H9 (cell line): ENCODE measurements at places on chromosomes 2 and 18. TPM values are rescaled to one million over a fixed set of nuclear protein-coding genes. Genes with fewer than 3 reads are reported as not detected.

The CD8A gene
- total RNA-seq = not detected in 2 replicates

The NEU2 gene
- total RNA-seq = not detected in 2 replicates

The ZBTB7C gene
- 0.33 and 0.39 TPM in 2 replicates for total RNA-seq

The ZDBF2 gene
- total RNA-seq = 29.1 and 31.8 TPM in 2 replicates

The TOGARAM2 gene
- total RNA-seq = 0.18 and 0.83 TPM in 2 replicates

The NPPC gene
- 1.1 and 1.2 TPM in 2 replicates for total RNA-seq

GRCh38 chr2:239964399-239965185 lies 60.5 kb downstream of the NDUFA10 start:
- no peak for DNase-seq

- DNase-seq = no peak
Observed at GRCh38 chr2:224722250-224722649, 6.1 kb upstream of the CCDC195 start.

GRCh38 chr2:39728941-39729351 lies 50.1 kb downstream of the THUMPD2 start:
- peak; percentile 52 for DNase-seq

- peak; percentile 25 for DNase-seq
Observed at GRCh38 chr2:109196081-109196875, 67.3 kb downstream of the SH3RF3 start.

DNA sequence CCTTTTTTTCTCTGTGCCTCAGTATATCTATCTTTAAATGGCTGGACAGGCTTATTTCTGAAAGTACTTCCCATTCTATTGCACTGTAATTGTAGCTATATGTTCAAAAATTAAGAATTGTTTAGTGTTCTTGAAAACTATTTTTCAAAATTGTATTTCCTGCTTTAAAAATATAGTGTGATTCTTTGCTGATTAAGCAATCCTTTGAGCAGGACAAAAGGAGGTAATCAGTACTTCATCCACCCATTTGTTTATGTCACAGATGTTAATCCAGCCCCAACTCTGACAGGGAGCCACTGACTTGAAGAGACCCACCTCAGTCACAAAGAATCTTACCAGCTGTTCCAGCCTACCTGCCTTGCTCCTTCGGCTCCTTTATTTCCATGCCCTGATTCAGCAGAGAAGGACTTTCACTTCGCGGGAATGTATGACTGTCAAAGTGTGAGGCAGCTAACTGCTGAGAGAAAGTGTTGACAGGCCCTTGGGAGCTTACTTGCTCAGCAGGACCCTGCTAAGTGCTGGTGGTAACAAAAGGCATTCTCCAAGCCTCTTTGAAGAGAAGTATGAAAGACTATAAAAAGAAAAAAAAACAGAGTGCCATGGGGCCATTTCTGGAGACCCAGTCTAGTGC lies 393.3 kb upstream of the CYRIA start:
- peak; percentile 47 for DNase-seq

- no peak for DNase-seq
Observed at GRCh38 chr2:60964651-60965498, 52.6 kb upstream of the PEX13 start.

DNA sequence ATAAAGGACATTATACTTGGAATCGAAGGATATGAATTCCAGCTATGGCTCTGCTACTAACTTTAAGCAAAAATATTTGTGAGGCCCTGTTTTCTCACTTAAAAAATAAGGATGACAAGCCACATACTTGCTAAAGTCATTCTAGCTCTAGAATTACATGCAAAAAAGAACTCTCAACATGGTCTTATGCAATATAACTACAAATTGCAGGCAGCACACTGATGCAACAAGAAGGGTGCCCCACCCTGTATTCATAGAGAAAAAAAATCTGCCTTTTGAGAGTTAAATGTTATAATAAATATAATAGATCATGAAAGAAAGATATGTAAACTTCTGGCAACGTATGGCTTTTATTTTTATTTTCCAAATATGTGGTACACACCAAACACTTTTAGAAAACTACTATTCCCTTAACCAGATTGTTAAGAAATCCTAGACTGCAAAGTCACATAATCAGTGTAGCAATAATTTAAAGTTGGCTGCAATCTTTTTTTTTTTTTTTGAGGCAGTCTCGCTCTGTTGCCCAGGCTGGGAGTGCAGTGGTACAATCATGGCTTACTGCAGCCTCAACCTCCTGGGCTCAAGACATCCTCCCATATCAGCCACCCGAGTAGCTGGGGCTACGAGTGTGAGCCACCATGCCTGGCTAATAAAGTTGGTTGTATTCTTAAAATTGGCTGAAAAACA lies 40.2 kb upstream of the WDSUB1 start:
- DNase-seq = no peak

DNA sequence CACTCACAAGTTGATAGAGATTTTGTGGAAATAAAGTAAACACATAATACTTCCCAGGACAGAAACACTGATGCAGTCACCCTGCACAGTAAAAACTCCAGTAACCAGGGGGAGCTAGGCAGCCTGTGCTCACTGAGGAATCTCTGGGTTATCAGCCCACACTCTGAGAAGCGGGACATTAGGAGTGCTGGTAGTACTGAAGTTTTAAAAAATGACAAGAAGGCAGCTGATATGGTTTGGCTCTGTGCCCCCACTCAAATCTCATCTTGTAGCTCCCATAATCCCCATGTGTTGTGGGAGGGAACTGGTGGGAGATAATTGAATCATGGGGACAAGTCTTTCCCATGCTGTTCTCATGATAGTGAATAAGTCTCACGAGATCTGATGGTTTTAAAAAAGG lies 31.4 kb downstream of the KCTD1 start:
- DNase-seq = no peak

- no peak for DNase-seq
Observed at GRCh38 chr2:106161938-106162820, 31.9 kb downstream of the UXS1 start.

DNA sequence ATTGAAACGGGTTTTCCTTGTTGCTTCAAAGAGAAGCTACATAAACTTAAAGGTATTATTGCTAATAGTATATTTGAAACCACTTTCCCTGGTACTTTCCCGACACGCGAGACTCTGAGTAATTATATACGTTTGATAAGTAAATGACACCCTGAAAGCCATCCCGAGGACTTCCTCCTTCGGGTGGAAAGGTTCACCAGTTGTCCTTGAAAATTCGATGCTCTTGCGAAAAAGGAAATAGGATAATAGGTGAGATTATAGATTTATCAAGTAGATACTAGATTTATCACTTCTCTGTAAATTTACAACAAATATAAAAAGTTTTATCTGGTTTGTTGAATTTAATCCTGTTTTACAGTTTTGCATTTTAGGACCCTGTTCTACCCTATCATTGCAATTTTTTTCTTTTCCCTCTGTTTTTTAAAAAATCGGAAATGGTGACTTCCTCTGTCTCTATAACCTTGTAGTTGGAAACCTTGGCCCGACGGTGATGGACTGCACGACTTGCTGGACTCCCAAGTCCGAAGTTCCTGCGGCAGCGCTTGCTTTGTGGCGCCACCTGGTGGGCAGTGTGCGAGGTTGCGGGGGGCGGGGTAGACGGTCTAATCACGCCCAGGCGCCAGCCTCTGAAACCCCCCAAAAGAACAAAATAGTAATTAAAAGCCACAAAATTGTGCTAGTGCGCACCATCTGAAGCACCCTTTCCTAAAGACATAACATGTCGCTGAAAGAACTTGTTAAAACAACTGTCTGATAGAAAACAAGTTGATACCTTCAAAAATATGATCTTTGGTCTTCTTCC lies 972 bp upstream of the DLX2 start:
- peak; percentile 88 for DNase-seq
